ENCODE measurements at places on chromosomes 11 and 22.

DNA sequence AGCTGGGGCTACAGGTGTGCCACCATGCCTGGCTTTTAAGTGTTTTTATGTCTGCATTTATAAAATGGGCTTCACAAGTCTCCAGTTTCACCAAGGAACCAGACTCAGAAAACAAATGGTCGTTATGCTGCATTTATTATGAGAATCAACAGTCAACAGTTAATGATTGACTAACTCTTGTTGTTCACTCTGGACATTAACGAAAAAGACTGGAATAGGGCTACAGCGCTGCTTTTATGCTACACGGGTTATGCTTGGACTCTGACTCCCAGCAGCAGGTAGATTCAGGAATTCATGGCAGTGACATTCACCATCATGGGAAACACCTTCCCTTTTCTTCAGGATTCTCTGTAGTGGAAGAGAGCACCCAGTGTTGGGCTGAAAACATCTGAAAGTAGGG, 44.4 kb upstream of the CHKA start:
- DNase-seq = no peak

- peak; percentile 68 for DNase-seq
Measured at GRCh38 chr11:65553301-65554001, 4.7 kb downstream of the LTBP3 start.

DNA sequence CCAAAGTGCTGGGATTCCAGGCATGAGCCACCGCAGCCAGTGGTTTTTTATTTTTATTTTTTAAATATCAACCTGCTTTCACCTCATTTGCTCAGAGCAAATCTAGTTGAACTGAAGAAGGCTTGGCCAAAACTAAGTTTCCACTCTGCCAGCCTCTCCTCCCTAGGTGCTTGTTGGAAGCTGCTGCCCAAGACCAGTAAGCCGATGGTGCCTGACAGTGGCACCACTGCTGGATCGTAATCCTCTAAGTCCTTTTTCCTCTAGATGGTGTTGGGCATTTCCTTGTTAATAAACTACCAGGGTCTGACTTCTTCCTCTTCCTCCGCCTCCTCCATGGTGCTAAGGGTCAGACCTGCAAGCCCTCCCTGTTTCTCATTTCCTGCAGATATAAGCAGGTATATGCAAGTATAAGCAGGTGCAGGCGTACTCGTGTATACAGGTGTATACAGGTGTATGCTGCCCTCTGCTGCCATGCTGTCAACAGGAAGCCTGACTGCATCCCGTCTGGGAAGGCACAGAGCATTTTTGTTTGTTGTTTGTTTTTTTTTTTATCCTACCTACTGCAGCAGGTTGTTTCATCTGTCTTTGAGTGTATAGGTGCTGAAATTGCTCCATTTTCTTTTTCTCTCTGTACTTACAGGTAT, 1.6 kb downstream of the NADSYN1 start:
- no peak for DNase-seq

DNA sequence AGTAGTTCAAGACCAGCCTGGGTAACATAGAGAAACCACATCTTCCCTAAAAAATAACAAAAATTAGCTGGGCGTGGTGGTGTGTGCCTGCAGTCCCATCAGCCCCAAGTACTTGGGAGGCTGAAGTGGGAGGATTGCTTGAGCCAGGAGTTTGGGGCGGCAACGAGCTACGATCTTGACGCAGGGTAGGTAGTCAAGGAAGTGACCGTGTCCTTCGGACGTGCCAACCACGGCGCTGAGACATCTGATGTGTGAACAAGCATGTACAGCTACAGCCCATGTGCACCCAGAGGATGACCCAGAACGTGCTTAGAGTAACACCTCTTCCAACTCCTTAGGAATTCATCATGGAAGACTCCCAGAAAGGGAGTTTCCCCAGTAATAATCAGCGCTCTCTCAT, 21.4 kb downstream of the RGL4 start:
- no peak for DNase-seq

DNA sequence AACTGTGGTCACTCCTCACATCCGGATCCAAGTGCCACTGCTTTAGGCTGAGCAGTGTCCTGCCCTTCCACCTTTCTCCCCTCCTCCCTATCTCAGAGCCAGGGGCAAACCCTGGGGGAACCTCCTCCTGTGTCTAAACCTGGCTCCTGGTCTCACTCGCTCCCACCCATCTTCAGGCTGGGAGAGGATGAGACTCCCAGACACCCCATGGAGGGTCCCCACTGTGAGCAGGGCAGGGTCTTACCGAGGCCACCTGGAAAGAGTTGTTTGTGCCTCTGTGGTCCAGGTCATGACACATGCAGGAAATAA, 93.6 kb downstream of the PDE2A start:
- DNase-seq = no peak

DNA sequence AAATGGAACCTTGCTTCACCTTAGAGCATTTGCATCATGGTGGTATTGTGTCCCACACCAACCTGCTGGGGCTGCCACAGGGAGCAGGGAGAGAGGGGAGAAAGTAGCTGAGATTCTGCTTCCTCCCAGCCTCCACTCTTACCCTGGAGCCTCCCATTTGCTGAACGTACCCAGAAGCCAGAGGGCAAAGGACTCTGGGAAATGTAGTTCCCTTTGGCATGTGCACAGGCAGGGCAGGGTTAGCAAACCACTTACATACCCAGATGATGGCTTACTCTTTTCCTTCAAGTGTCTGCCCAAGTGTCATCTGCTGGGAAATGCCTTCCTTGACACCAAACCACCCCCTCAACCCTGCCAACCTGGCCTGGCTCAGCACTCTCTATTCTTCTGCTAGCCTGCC, 16.9 kb downstream of the SMIM38 start:
- no peak for DNase-seq

DNA sequence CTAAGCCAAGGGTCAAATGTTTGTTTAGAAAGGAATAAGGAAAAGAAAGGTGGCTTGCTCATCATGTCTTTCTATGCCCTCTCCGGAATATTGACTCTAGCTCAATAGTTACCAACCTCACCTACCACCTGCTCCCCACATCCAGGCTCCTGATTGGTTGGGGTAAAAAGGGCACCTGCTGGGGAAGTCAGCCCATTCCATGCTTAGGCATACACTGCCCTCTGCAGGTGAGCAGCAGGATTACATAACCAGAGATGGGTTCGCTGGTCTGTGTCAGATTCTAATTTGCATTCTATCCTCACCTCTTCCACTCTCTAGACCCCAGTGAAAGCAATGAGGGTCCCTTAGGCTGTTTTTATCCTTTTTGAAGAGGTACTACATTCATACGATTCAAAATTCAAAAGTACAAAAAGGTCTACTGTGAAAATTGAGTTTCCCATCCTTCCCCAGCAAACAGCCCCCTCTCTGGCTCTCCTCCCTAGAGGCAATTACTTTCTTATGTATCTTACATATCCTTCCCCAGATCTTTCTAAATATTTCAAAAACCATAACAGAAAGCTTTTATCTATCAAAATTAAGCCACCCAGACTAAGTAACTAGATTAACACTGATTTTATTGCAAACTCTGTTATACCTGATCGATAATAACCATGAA, 98.0 kb upstream of the ASPHD2 start:
- peak; percentile 60 for DNase-seq

DNA sequence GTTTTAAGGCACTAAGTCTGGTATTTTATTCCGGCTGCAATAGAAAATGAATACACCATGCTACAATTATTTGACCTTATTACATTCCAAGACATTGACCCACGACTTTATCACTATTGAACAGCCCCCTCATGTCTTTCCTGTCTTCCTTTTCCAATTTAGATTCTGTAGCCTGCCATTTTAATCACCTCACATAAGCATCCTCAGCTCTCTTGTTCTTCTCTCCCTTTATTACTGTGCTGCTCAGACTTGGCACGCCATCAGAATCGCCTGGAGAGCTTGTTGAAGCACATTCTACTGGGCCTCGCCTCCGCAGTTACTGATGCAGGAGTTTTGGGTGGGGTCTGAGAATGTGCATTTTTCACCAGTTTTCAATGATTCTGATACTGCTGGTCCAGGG, 38.7 kb upstream of the SWAP70 start:
- no peak for DNase-seq

GRCh38 chr22:35292786-35293185, 6.9 kb upstream of the TOM1 start:
- DNase-seq = no peak

- no peak for DNase-seq
Measured at GRCh38 chr11:115580927-115581680, 76.9 kb upstream of the CADM1 start.

- DNase-seq = no peak
Measured at GRCh38 chr22:44891791-44892190, 118.0 kb downstream of the PHF21B start.

Data from activated naive CD8-positive, alpha-beta T cell treated with anti-CD3 and anti-CD28 coated beads, Interleukin-2, amount 50 U/mL, for 24 hours (primary cell).